IMR-90 (cell line): ENCODE measurements at places on chromosomes 13 and 19. TPM values are rescaled to one million over a fixed set of nuclear protein-coding genes. Genes with fewer than 3 reads are reported as not detected.

MAST1 gene
- total RNA-seq: 0.28 and 1.1 TPM in 2 replicates

DNA sequence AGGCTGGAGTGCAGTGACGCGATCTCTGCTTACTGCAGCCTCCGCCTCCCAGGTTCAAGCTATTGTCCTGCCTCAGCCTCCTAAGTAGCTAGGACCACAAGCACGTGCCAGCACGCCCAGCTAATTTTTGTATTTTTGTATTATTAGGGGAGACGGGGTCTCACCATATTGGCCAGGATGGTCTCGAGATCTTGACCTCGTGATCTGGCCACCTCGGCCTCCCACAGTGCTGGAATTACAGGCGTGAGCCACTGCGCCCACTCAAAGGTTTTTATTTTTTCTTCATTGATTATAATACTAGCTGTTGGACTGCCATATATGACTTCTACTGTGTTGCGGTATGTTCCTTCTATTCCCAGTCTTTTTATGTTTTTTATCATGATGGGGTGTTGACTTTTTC lies 569.7 kb upstream of the SLITRK6 start:
- DNase-seq: no peak

DNA sequence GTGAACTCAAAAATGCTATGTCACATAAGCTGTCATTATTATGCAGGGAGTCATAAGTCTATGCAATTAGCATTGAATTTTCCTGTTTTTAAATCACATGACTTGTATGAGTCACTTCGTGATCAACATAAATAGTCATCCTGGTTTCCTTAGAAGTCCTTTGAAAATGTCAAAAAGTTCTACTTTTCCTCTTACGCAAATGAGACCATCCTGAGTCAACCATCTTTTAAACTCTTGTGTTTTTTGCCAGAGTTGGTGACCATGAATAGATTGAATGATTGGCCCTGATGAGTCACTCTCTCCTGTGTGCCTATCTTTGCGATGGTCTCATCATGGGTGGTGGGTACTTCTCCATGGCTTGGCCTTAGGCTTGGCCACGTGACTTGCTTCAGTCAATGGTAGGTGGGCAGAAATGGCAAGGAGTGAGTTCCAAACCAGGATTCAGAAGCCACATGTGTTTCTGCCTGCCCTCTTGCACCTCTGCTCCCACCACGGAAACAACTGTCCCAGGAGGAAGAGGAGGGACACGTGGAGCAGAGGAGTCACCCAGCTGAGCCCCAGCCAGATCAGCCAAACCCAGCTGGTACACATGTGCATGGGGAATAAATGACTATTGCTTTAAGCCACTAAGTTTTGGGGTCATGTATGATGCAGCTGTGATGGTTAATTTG lies 123.5 kb upstream of the CACNA1A start:
- DNase-seq: peak; percentile 91

DNA sequence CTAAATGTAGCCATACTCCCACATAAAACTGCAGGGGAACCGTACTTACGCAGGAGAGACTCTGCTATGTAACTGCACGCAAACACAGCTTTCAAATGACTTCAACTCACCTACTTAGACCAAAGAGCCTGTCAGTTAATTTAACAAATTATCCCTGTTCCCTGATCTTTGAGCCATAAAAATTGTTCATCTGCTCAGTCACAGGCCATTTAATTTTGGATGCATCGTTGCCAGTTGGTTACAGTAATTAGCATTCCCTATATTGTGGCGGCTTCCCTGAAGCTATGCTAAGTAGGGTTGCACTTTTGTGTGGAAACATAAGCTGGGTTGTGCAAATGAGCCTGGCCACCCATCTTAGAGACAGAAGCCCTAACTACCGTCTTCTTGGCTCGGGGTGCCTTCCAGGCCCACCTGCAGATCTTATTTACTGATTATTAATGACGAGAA lies 21.2 kb upstream of the OBI1 start:
- no peak for DNase-seq

DNA sequence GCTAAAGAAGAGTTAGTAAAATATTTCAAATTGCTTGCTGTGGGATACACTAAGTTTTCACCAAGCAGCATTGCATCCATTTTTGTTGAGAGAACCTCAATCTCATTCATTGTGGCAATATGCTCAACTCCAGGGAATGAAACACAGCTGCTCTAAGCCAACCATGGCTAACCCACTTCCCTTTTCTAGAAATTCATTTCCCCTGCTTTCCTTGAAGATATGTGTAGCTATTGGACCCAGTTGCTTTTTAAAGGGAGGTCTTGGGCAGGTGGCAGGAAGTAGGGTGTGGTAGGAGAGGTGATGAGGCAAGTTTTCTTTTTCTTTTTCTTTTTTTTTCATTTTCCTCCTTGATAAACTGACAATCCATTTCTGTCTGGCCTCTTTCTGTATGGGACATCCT lies 452.2 kb downstream of the FGF14 start:
- DNase-seq: no peak

DNA sequence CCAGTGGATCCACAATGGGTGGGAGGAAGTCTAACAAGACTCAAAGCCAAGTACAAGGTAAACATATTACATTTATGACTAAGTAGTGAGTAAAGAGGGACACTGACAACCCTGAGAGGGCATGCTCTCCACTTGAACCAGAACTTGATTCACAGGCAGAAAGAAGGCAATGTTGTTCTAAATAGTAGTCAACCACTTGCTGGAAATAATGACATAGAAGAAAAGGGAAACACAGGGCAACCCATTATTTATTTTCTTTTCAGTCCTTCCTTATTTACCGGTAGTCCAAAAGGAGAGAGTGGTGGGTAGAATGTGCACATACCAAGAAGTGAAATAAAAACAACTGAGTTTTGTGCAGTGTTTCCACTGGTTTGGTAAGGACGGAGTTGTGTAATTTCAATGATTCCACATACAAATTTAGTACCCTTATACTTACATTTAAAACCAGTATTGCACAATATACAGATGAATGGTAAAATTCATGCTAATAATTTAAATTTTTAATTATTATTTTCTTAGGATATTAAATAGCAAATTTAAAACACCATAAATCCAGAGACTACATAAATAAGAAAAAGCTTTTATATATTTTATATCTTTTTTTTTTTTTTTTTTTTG lies 65.9 kb downstream of the ENOX1 start:
- peak; percentile 41 for DNase-seq

DNA sequence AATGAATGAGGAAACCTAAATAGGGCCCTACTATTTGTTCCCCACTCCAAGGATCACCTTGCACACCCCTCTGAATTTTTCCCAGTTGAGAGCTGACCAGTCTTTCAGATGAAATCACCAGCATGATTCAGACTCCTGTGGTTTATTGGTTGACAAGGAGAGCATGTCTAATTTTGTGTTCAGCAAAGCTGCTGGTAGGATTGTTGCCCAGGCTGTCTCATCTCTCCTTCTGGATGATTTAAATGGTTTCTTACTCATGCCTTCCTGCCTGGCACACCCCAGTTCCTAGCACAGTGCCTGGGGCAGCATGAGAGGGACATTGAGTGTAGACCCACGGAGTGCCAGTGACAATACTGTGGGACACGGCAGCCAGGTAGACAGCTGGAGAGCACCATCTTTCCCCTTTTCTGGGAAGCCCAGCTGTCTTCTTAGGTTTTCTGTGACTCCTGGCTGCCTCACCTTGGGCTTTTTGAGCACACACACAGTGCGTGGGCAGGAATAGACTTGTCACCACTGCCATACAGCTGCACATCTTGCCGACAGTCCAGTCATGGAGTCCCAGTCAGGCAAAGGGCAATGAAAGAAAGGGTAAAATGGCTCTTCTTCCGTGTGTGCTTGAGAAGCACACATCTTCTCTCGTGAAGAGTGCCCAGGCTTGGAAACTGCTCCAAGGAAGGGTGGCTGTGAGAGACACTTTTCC lies 12.3 kb downstream of the FGF9 start:
- peak; percentile 88 for DNase-seq

- DNase-seq: peak; percentile 30
Measured at GRCh38 chr13:50521831-50522149, 321.7 kb downstream of the DLEU7 start.
